ENCODE measurements at places on chromosomes 1 and 21. TPM values are rescaled to one million over a fixed set of nuclear protein-coding genes. Genes with fewer than 3 reads are reported as not detected.

The KCND3 gene
- total RNA-seq, result not detected

The PDPN gene
- not detected for total RNA-seq

The C8A gene
- not detected for total RNA-seq

The CAPN9 gene
- not detected for total RNA-seq

The SHE gene
- total RNA-seq, result not detected

The GJA9 gene
- total RNA-seq, result not detected

The MYOC gene
- not detected for total RNA-seq

The AKR7A3 gene
- 0.33 TPM for total RNA-seq

The KRTAP19-5 gene
- not detected for total RNA-seq

Data from activated CD8-positive, alpha-beta memory T cell treated with anti-CD3 and anti-CD28 coated beads, Interleukin-2, amount 10 ng/mL, durations not matched to agents 7 days and 5 days (primary cell).